Psoas muscle (tissue), 8 donors: ENCODE measurements at places on chromosomes 5 and 9.

GRCh38 chr9:109652112-109652511 is 127.9 kb upstream of the PALM2AKAP2 start:
- H3K27ac ChIP-seq: no peak overlapping the region
- no peaks in the 10 kb centered on the region for H3K36me3 ChIP-seq
- H3K27me3 ChIP-seq: no peaks in the 10 kb centered on the region
- H3K4me1 ChIP-seq: no peaks in the 10 kb centered on the region
- no peak overlapping the region for H3K4me3 ChIP-seq

- no peaks in the 10 kb centered on the region for H3K36me3 ChIP-seq
- no peak for DNase-seq
- H3K4me1 ChIP-seq: no peaks in the 10 kb centered on the region
- H3K27ac ChIP-seq: no peak overlapping the region
- no peak overlapping the region for H3K4me3 ChIP-seq
- no peaks in the 10 kb centered on the region for H3K27me3 ChIP-seq
Measured at GRCh38 chr5:164573397-164573796, 1068.0 kb downstream of the MAT2B start.

DNA sequence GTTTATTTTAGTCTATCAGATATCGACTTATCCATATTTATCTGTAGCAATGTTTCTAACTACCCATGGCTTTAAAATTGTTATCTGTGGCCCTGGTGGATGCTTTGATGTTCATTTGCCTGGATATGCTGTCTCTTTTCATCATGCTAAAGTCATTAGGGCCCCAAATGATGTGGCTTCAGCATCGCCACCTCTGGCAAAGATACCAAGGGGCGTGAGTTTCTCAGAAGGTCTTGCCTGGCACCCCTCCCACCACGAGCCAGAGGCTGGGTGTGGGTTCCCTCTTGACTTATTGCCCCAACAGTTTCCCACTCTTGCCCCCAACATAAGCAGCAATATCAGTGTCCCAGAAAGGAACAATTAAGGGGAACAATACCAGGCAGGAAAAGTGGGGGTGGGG is 5.4 kb downstream of the ROPN1L start:
- H3K36me3 ChIP-seq: no peaks in the 10 kb centered on the region
- H3K27me3 ChIP-seq: no peaks in the 10 kb centered on the region
- H3K4me3 ChIP-seq: no peak overlapping the region

DNA sequence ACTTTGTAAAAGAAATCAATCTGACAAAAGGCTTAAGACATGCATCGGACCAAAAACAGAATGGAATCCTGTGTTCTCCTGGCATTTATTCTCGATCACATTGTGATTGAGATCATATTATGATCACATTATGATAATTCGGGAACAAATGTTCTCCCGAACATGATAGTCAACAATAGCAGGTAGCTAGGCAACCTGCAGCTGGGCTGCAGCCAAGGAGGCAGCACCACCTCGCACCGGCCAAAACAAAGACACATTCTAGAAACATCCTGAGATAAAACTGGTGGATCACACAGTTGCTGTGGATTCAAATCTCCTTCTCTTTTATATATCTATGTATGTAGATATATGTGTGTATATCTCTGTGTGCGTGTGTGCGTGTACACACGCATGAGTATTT is 480.6 kb upstream of the CYLC2 start:
- H3K27ac ChIP-seq: no peak overlapping the region
- H3K4me3 ChIP-seq: no peak overlapping the region
- DNase-seq: no peak
- H3K27me3 ChIP-seq: no peaks in the 10 kb centered on the region
- no peaks in the 10 kb centered on the region for H3K36me3 ChIP-seq

GRCh38 chr5:123203105-123203800 is 114.2 kb downstream of the PRDM6 start:
- H3K27me3 ChIP-seq: no peaks in the 10 kb centered on the region
- H3K4me3 ChIP-seq: no peak overlapping the region
- H3K36me3 ChIP-seq: no peaks in the 10 kb centered on the region
- H3K4me1 ChIP-seq: no peaks in the 10 kb centered on the region

- H3K36me3 ChIP-seq: no peaks in the 10 kb centered on the region
- no peak for DNase-seq
- H3K27me3 ChIP-seq: no peaks in the 10 kb centered on the region
Measured at GRCh38 chr9:91809581-91810285, 140.3 kb downstream of the ROR2 start.

GRCh38 chr9:124010665-124011321 is 775 bp upstream of the LHX2 start:
- DNase-seq: no peak
- H3K27me3 ChIP-seq: peaks cover 98% of the 10 kb centered on the region
- H3K36me3 ChIP-seq: no peaks in the 10 kb centered on the region
- peaks cover 11% of the 10 kb centered on the region for H3K4me1 ChIP-seq
